ENCODE measurements at places on chromosomes 16 and 17.
A peak's percentile ranks its signal among the peaks of the same experiment; 100 is the strongest.

DNA sequence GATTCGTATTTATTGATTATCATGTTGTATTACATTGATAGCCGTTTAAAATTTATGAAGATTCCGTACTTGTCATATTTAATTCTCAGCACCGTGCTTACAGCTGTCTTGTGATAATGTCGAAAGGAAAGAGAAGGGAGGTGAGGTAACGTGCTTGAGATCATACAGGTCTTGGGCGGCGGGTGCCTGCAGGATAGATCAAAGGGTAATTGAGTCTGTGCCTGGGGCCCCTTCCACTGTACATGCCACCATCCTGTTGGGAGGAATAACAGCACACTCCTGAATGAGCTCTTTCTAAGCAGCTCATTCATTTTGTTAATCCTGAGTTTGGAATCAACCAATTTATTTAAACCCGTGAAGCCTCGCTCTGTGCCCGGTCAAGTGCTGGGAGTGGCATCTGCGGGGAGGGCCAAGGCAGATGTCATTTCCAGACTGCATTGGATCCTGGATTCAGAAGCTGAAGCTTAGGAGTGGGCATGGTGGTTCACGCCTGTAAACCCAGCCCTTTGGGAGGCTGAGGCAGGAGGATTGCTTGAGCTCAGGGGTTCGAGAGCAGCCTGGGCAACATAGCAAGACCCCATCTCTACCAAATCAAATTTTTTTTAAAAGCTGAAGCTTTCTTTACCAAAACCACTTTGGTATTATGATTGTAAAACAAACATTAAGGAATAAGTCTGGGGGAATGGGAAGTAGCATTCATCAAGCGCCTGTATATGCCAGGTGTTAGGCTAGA is 25.8 kb downstream of the WWOX start:
- DNase-seq = no peak

DNA sequence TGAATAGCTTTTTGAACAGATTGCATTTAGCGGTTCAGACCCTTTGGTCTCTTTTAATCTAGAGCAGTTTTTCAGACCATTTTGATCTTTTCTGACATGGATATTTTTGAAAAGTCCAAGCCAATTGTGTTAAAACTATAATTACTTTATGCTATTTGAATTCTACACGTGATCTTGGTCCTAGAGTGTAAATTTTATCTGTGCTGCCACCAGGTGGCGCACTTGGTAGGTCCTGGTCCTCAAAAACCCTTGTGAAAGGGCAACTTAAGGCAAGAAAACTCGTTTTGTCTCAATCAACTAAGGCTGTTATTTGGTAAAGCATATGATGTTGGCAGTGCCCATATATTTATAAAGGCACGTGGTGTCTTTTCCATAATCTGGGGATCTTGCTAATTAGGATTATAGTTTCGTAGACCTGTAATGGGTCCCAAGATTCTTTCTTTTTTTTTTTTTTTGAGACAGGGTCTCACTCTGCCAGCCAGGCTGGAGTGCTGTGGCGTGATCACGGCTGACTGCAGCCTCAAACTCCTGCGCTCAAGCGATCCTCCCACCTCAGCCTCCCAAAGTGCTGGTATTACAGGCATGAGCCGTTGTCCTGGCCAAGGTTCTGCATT is 43.9 kb upstream of the TEX2 start:
- DNase-seq = peak; percentile 76

- no peak for DNase-seq
Measured at GRCh38 chr17:57811638-57812280, 38.1 kb downstream of the MRPS23 start.

GRCh38 chr17:18184143-18185031 is 759 bp downstream of the ALKBH5 start:
- peak; percentile 68 for DNase-seq

DNA sequence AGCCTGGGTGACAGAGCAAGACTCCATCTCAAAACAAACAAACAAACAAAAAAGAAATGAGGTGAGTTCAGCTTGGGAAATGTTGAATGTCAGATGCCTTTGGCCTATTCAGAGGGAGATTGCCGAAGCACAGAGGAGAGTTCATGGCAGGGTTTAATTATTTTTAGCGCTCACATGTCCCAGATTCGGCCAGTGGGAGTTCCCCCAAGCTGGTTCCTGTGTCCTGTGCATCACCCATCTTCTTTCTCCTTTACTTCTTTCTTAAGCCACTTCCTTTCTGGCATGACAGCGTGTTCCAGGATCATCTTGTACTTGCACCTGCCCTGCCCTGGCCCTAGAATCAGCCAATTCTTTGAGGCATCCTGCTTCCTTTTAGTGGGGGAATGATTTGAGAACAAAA is 9.2 kb downstream of the MPV17L start:
- no peak for DNase-seq

DNA sequence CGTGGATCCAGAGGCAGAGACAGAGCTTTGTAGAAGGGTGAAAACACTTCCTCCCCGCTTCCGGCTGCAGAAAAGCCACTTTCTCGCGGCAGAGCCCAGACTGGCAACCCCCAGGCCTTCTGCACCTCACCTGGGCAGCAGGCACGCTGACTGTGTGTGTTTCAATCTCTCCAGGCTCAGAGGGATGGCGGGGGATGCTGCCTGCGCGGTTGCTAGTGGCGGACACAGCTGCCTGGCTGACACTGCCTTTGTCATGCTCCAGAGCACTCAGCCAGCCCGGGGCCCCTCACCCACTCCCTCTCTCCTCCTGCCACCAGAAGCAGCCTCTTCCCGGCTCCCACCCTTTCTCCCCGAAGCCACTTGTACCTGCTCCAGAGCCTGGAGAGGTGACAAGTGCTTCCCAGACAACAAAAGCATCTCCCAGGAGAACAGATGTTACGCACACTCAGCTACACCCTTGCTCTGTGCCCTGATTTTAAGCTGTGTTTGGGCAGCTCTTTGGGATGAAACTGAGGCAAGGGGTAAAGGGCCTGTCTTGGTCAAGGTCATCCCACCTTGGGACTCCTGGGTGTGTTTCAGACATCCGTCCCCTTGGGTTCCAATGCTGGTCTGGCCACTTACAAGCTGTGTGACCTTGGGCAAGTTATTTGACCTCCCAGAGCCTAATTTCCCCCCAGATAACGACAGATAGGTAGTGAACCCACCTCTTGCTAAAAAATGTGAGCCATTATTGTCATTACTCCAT is 9.2 kb upstream of the GLIS2 start:
- DNase-seq = peak; percentile 76

GRCh38 chr17:80169107-80169506 is 723 bp upstream of the CARD14 start:
- DNase-seq = no peak

GRCh38 chr17:65856865-65857264 is 295.4 kb upstream of the AXIN2 start:
- DNase-seq = no peak

DNA sequence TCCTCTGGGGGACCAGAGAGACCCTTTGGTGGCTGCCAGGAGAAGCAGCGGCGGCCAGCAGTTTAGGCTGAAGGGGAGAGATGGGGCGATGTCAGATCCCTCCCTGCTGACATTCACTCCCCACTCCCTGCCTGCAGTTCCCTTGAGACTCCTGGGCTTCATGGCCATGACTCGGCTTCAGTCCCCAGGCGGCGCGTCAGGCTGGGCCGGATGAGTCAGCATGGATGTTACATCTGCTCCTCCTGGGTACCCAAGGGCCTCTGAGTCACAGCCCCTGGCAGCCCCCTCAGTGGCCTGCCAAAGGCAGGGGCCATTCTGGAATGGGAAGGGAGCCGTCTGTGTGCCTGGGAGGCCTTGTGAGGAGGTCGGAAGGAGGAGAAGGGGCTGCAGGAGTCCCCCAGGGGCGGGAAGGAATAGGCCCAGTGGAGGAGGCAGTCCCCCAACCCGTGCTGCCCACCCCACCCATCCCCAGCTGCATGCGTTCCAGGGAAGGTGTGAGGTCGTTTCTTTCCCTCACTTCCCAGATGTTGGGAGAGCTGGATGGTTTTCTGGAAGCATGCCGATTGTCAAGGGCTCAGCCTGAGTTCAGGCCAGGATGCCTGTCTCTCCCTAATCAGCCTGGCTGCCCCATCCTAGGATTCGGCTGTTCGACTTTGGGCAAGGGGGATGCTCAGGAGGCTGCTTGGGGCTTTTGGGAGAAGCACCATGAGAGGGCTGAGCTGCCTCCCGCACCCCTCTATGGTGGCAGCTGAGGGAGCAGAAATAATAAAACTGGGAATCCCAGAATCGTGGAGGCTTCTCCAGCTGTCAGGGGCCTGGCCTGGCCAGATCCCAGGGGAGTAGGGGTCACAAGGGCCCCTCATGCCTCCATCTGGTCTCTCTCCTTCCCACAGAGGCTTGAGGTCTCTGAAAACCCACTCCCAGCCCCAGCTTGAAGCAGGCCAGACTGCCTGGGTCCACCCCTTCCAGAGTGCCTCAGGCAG is 9.7 kb downstream of the RHBDL3 start:
- DNase-seq = peak; percentile 68

- no peak for DNase-seq
Measured at GRCh38 chr16:72934636-72935403, 113.1 kb downstream of the ZFHX3 start.

DNA sequence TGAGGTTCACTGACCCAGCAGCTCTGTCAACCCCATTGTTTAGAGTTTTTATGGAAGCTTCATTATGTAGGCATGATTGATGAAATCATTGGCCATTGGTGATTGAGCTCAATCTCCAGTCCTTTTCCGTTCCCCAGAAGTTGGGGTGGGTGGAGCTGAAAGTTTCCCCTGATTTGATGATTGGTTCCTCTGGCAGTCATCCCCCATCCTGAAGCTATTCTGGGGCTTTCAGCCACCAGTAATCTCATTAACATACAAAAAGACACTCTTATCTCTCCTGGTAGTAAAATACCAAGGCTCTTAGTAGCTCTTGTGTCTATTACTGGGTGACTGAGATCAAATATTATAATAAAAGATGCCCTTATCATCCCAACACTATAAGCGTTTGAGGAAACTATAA is 67.1 kb downstream of the TANC2 start:
- no peak for DNase-seq

- DNase-seq = no peak
Measured at GRCh38 chr17:73365301-73365874, 53.6 kb upstream of the CDC42EP4 start.

DNA sequence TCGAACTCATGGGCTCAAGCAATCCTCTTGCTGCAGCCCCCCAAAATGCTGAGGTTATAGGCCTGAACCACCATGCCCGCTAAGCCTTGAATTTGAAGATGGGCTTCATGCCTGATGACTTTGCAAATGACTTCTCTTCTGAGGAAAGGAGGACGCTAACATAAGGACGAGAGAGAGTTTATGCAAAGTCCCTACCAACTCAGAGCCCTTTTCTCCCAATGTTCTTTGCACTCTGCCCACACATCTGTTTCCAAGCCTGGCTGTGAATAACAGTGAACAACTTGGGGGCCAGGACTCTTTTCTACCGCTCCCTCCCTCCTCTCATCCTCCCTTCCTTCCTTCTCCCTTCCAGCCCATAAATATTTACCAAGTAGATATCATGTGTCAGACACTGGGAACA is 8.5 kb upstream of the NPIPB2 start:
- no peak for DNase-seq

DNA sequence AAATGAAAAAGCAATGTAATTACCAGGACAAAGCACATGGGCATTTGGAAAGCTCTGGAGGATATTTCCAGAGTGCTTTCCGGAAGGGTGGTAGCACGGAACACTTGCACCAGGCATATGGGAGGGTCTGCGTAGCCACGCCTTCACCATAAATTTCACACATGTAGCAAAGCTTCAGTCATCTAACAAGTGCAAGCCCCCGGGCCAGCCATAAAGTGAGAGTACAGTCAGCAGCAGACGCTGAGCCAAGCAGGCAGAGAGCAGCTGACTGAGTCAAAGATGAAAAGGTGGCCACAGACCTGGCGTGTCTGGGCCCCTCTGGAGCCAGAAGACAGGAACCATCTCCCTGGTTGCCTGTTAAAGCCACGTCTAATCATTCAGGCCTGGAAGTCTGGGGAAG is 130.6 kb downstream of the SEC14L1 start:
- DNase-seq = no peak

GRCh38 chr17:28334171-28334570 is 1.1 kb downstream of the IFT20 start:
- DNase-seq = no peak

DNA sequence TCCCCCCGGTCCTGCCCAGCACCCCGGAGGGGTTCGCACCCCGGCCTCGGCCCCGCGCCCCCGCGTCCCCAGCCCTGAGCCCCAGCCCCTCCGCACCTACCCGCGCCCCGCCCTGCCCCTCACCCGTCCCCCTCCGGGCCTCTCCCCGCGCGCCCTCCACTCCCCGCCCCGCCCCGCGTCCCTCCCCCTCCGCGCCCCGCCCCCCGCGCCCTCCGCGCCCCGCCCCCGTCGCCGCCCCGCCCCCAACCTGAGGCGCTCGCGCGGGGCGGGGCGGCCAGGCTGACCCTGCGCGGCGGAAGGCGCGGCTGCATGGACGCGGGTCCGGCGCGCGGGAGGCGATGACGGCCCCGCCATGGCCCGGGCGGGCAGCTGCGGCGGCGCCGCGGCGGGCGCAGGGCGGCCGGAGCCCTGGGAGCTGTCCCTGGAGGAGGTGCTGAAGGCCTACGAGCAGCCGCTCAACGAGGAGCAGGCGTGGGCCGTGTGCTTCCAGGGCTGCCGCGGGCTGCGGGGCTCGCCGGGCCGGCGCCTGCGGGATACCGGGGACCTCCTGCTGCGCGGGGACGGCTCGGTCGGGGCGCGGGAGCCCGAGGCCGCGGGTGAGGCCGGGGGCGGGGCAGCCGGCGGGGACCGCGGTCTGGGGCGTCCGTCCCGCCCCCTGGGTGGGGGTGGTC is at the start of gene SPIRE2:
TSS of gene SPIRE2 (plus strand) at position 277 of the 671 bp plus-strand sequence. CDS start at position 353, 76 bp downstream.
- peak; percentile 85 for DNase-seq

GRCh38 chr17:19768046-19768782 is 20.1 kb upstream of the ALDH3A1 start:
- no peak for DNase-seq

- DNase-seq = no peak
Measured at GRCh38 chr16:2810651-2811050, 6.4 kb upstream of the PRSS21 start.

DNA sequence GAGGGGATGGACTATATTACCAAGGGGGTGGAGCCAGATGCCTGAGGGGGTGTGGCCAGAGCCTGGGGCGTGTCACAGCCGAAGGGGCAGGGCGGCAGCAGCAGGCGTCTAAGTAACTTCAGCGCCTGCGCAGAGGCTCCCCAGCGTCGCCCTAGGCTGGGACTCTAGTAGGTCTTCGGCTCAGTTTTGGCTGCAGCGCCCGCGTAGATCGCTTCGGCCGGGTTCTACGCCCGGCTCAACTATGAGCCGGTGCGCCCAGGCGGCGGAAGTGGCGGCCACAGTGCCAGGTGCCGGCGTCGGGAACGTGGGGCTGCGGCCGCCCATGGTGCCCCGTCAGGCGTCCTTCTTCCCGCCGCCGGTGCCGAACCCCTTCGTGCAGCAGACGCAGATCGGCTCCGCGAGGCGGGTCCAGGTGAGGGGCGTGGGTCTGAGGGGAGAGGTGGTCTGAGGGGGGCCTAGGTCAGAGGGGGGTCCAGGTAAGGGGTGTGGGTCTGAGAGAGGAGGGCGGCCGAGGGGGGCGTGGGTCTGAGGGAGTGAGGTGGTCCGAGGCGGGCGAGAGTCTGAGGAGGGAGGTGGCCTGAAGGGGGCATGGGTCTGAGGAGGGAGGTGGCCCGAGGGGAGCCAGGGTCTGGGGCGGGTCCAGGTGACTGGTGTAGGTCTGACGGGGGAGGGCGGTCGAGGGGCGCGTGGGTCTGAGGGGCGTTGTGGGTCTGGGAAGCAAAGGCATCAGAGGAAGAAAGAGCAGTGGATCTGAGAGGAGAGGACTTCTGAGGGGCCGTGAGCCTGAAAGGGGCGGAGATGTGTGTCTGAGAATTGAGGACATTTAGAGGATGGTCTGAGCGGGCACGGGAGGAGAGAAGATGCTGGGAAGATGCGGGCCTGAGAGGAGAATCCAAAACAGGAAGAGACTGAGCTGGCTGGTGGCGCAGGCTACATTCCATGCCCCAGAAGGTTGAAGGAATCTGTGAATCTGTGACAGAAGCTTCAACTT is at the start of gene LPCAT2:
TSS of gene LPCAT2 (plus strand) at position 132 of the 991 bp plus-strand sequence. CDS start at position 242, 110 bp downstream.
- DNase-seq = peak; percentile 6

Measured in DMS53 (cell line).